Cardiac muscle cell (in vitro differentiated cells and primary cell): ENCODE measurements at places on chromosomes 11 and 22.

DNA sequence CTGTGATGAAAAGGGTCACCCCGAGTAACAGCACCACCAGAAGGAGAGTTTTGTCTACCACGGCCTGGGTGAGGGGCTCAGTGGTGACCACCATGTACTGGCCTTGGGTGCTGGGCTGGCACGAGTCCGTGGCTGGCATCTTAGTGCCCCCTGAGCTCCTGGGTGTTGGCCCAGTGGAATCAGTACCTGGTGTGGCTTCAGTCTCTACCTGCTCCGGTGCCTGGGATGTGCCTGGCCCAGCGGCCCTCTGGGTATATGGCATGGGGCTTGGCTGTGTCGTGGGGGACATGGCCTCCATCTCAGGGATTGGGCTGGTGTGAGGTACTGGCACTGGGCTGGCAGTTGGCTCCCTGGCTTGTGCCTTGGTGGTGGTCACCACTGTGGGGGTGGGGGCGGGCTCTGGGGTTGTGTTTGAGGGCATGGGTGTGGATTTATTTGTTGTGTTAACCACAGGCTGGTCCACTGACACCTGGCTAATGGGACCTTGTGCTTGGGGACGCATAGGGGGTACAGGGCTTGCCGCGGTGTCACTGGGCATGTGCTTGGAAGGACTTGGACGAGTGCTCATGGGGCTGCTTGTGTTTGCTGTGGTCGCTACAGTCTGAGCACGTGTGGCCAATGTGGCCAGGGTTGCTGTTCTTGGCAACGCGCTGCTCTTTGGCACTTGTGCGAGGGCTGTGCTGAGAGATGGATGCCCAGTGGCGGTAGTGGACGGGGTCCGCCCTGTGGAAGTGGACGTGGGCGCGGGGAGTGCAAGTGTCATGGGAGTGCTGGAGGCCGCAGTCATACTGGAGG is 9.8 kb downstream of the C11orf24 start:
- H3K4me3 ChIP-seq: no peak overlapping the region
- no peak for DNase-seq
- H3K36me3 ChIP-seq: peaks cover 15% of the 10 kb centered on the region
- no peak overlapping the region for H3K27ac ChIP-seq

GRCh38 chr11:122399375-122399774 is 256.1 kb upstream of the UBASH3B start:
- no peaks in the 10 kb centered on the region for H3K27me3 ChIP-seq
- DNase-seq: no peak
- H3K4me3 ChIP-seq: no peak overlapping the region
- H3K27ac ChIP-seq: no peak overlapping the region
- peaks cover 16% of the 10 kb centered on the region for H3K4me1 ChIP-seq
- H3K36me3 ChIP-seq: no peaks in the 10 kb centered on the region

DNA sequence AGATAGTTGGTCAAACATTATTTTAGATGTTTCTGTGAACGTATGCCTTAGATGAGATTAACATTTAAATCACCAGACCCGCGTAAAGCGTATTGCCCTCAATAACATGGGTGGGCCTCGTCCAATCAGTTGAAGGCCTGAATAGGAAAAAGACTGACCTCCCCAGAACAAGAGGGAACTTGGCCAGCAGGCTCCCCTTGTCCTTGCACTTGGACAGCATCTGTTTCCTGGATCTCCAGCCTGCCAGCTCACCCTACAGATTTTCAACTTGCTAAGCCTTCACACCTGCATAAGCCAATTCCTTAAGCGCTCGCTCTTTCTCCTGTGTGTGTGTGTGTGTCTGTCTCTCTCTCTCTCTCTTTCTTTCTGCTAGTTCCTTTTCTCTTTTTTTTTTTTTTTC is 8.2 kb downstream of the TOM1 start:
- no peaks in the 10 kb centered on the region for H3K36me3 ChIP-seq
- no peaks in the 10 kb centered on the region for H3K27me3 ChIP-seq
- no peak overlapping the region for H3K27ac ChIP-seq
- no peak overlapping the region for H3K4me3 ChIP-seq

DNA sequence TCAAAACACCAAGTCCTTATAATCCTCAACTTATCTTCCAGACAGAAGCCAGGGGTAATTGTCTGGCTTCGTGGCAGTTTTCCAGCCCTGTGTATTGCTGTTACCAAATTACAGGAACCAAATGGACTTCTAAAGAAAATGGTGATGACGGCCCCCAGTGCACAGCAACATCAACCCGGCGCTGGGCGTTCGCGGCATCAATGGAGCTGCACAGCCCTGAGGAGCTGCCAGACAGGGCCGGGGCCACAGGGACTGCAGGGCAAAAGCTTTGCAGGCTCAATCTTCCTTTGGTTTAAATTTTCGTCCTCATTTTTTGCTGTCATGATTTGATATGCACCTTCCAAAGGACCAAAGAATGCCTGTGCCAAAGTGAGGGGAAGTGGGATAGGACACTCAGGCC is 292.5 kb downstream of the BRD1 start:
- no peaks in the 10 kb centered on the region for H3K36me3 ChIP-seq
- H3K27ac ChIP-seq: no peak overlapping the region
- DNase-seq: no peak

- H3K36me3 ChIP-seq: no peaks in the 10 kb centered on the region
- no peaks in the 10 kb centered on the region for H3K4me1 ChIP-seq
- no peaks in the 10 kb centered on the region for H3K27me3 ChIP-seq
- DNase-seq: peak; percentile 5
- no peak overlapping the region for H3K4me3 ChIP-seq
Measured at GRCh38 chr11:111105566-111105965, 140.0 kb upstream of the POU2AF2 start.

- peaks cover 9% of the 10 kb centered on the region for H3K4me1 ChIP-seq
- no peaks in the 10 kb centered on the region for H3K36me3 ChIP-seq
- H3K4me3 ChIP-seq: no peak overlapping the region
- H3K27ac ChIP-seq: no peak overlapping the region
Measured at GRCh38 chr22:30701872-30702271, 7.2 kb downstream of the OSBP2 start.

DNA sequence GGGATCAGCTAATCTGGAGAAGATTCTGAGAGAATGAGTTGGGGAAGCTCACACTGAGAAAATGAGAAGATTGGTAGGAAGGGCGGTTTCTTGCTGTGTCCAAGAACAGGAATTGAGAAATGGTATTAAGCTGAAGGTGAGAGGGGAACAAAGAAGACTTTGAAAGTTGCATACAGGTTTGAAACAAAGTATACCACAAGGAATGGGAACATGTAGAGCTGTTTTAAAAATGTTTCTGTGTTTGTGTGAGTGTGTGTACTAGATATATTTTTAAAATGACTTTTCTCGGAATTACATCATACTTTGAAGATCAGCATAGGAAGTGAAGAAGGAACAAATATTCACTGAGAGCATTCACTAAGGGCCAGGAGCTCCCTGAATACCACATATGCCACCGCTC is 24.4 kb upstream of the IZUMO1R start:
- DNase-seq: no peak
- H3K36me3 ChIP-seq: no peaks in the 10 kb centered on the region
- no peak overlapping the region for H3K4me3 ChIP-seq
- no peak overlapping the region for H3K27ac ChIP-seq
- no peaks in the 10 kb centered on the region for H3K27me3 ChIP-seq
- no peaks in the 10 kb centered on the region for H3K4me1 ChIP-seq

GRCh38 chr11:38543986-38544385 is 1946.0 kb upstream of the RAG2 start:
- H3K27me3 ChIP-seq: no peaks in the 10 kb centered on the region
- no peak for DNase-seq
- H3K4me1 ChIP-seq: peaks cover under 1% of the 10 kb centered on the region

DNA sequence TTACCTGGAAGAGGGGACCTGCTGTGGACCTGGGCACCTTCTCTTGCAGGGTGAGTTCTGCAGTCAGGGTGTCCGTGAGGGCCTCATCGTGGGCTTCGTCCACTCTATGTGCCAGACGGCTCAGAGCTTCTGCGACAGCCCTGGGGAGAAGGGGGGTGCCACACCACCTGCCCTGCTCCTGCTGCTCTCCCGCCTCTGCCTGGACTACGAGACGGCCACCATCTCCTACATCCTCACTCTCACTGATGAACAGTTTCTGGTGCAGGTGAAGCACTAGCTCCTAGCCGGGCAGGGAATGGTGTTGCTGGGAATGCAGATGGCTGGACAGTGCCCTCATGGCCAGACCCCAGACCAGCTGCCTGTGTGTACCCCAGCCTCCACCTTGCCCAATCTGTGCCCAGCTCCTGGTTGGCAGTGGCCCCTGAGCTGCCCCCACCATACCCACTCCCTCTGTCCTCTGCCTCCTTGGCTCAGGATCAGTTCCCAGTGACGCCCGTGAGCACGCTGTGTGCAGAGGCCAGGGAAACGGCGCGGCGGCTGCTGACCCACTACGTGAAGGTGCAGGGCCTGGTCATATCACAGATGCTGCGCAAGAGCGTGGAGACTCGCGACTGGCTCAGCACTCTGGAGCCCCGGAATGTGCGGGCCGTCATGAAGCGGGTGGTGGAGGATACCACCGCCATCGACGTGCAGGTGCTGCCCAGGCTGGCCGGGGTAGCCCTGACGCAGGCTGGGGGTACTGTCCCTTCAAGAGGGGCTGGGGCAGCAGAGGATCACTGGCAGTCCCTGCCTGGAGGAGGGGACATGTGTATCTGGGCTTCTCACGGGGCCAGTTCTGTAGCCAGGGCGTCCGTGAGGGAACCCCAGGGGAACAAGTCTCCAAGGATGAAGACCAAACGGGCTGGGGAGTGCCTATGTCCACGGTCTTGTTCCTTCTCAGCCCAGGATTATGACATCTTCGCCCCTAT is 2.2 kb upstream of the TM7SF2 start:
- DNase-seq: no peak
- no peak overlapping the region for H3K4me3 ChIP-seq
- H3K27ac ChIP-seq: no peak overlapping the region

- H3K4me1 ChIP-seq: no peaks in the 10 kb centered on the region
- no peaks in the 10 kb centered on the region for H3K36me3 ChIP-seq
- no peak overlapping the region for H3K27ac ChIP-seq
- no peaks in the 10 kb centered on the region for H3K27me3 ChIP-seq
- no peak for DNase-seq
Measured at GRCh38 chr11:3970108-3970507, 114.6 kb downstream of the STIM1 start.

GRCh38 chr22:27197618-27198017 is 540.2 kb downstream of the MIAT start:
- no peak for DNase-seq
- no peaks in the 10 kb centered on the region for H3K4me1 ChIP-seq
- H3K4me3 ChIP-seq: no peak overlapping the region
- H3K36me3 ChIP-seq: no peaks in the 10 kb centered on the region

DNA sequence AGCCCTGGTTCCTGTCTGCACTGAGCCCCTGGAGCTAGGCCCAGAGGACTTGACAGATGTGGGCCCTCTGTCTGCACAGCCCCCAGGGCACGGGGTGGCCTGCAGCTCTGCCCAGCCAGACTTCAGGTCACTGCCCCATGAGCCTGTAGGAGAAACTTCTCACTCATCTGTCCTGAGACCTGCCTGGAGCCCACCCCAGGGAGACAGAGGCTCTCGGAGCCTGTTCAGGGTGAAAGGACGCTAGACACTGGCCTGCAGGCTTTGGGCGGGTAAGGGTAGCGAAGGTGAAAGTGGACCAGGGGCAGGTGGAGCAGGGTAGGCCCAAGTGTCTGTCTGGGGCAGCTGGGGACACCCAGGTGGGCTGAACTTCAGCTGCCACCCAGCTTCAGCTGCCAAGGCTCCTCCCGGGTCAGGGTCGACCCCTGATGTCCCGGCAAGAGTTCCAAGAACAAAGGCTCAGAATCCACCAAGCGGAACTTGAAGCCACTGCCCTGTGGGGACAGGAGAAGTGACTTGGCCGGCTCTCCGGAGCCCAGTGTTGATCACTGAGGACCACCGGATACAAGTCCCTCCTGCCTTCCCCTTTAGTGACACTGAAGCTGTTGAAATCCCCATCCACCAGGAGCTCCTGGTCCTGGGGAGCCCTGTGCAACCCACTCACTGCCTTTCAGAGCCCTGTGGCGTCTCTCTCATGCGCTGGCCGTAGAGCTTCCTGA is 90.3 kb downstream of the KCNQ1 start:
- H3K4me3 ChIP-seq: no peak overlapping the region
- H3K27me3 ChIP-seq: no peaks in the 10 kb centered on the region
- no peak overlapping the region for H3K27ac ChIP-seq
- H3K4me1 ChIP-seq: peaks cover 13% of the 10 kb centered on the region
- no peaks in the 10 kb centered on the region for H3K36me3 ChIP-seq

GRCh38 chr11:19793326-19793725 is 80.7 kb downstream of the NAV2 start:
- H3K4me3 ChIP-seq: no peak overlapping the region
- H3K36me3 ChIP-seq: no peaks in the 10 kb centered on the region
- peaks cover 13% of the 10 kb centered on the region for H3K27me3 ChIP-seq
- H3K27ac ChIP-seq: no peak overlapping the region
- H3K4me1 ChIP-seq: no peaks in the 10 kb centered on the region
- DNase-seq: no peak

DNA sequence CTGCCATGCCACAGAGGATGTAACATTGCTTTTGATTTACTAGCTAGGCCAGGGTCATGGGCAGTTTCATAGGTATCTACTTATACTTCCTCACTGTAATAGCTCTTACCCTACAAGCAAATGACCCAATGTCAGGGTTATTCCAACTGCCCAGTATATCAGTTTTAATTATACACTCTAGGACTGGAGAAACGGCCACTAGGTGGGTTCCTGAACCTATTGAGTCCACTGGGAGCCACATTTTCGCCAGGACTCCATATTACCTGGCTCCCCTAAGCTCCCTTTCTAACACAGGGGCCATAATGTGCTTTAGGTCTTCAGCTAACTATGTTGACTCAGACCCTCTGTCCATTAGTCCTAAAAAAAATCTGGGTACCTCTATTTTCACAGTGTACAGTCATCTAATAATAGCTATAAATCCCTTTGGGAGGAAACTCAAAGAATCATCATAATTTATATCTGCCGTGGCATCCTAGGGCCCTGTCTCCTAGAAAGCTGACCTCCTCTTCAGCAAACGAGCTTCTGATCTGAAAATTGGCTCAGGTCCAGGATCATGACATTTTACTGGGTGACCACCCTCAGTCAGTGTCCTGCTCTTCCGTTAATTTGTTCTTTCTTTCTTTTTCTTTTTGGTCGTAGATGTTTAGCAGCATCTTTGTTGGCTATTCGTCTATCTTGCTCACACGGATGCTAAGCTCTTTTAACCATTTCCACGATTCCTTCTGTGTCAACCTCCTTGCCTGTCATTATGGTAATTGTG is 244.3 kb downstream of the FAM76B start:
- no peak for DNase-seq
- H3K4me1 ChIP-seq: no peaks in the 10 kb centered on the region
- H3K27ac ChIP-seq: no peak overlapping the region
- no peaks in the 10 kb centered on the region for H3K27me3 ChIP-seq
- H3K36me3 ChIP-seq: no peaks in the 10 kb centered on the region
- no peak overlapping the region for H3K4me3 ChIP-seq

DNA sequence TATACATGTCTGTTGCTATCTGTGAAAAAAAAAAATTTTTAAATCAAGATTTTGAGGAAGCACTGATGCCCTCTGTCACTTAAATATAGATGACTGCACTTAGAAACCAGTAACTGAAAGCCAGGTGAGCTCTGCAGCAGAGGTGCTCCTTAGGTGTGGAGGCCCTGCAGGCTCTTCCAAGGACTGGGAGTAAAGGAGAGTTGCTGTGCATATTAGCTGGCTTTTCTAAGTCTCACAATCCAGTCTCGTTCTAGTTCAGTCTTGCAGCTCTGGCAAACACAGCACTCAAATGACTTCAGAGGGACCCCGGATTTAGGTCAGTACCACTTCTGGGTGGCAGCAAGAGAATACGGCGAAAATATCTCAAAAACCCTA is 61.0 kb downstream of the LARGE2 start:
- H3K4me1 ChIP-seq: peaks cover 34% of the 10 kb centered on the region
- H3K27ac ChIP-seq: peak overlapping the region; percentile 63
- H3K36me3 ChIP-seq: peaks cover 5% of the 10 kb centered on the region
- no peaks in the 10 kb centered on the region for H3K27me3 ChIP-seq
- no peak for DNase-seq

GRCh38 chr22:26968859-26969523 is 311.6 kb downstream of the MIAT start:
- no peaks in the 10 kb centered on the region for H3K36me3 ChIP-seq
- H3K27me3 ChIP-seq: peaks cover 27% of the 10 kb centered on the region
- no peak for DNase-seq
- no peak overlapping the region for H3K27ac ChIP-seq
